ENCODE measurements at places on chromosomes 6 and 20.

GRCh38 chr20:23492292-23492691 is 1.4 kb downstream of the CST8 start:
- no peak for DNase-seq

- no peak for DNase-seq
Observed at GRCh38 chr20:25720285-25720684, 23.6 kb upstream of the ZNF337 start.

DNA sequence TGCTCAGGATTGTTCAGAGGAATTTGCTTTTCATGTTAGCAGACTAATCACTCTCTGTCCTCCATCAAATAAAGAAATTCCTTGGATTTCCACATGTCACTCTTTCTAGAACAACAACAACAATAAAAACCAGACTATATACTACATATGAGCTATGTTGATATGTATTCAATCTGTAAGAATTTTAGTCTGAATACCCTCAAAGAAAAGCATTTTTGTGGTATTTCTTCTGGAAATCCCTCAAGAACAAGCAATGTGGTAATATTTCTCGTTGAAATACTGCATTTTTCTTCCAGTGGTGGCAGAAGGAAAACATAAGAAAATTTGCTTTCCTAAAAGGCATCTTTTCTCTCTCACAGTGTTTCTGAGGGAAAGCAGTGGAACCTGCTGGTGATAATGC is 312.6 kb upstream of the RSPO3 start:
- peak; percentile 14 for DNase-seq

DNA sequence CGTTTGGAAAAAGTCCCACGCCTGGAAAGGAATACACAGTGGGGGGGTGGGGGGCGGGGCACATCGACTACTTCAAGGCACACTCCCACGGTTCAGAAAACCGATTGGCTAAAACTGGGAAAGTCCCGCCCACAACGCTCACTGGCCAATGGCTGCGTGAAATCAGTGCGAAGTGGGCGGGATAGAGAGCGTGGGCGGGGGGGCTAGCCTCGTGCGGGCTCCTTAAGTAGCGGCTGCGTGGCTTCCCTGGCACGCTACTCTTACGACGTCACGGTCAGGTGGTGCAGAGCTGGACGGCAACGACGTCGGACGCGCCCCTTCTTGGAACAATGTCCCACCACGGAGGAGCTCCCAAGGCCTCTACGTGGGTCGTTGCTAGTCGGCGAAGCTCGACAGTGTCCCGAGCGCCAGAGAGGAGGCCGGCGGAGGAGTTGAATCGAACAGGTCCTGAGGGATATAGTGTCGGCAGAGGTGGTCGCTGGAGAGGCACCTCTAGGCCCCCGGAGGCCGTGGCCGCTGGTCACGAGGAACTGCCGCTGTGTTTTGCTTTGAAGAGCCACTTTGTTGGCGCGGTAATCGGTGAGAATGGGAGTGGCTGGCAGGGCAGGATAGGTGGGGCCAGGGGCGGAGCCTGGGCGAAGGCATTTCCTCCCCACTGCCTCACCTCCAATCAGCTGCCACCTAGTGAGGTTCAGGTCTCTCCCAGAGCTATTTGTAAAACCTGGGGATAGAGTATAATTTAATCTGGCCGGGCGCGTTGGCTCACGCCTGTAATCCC is at the start of gene DDX43:
DDX43 (plus strand) TSS at position 252 of the 778 bp plus-strand sequence; CDS start at position 330, 78 bp downstream.
- peak; percentile 36 for DNase-seq

Data from umbilical cord (tissue), 2 donors.